ENCODE measurements at places on chromosomes 13 and 19. TPM values are rescaled to one million over a fixed set of nuclear protein-coding genes. Genes with fewer than 3 reads are reported as not detected.

ZSCAN5A gene
- polyA plus RNA-seq, result 3.9 TPM

DIRAS1 gene
- 1.2 TPM for polyA plus RNA-seq

TMC4 gene
- polyA plus RNA-seq, result 2.9 TPM

KLK3 gene
- polyA plus RNA-seq, result not detected

SLC10A2 gene
- polyA plus RNA-seq, result not detected

ZNF253 gene
- polyA plus RNA-seq, result 1.8 TPM

AP1M2 gene
- polyA plus RNA-seq, result 54.2 TPM

GFY gene
- polyA plus RNA-seq, result not detected

LILRA1 gene
- 0.21 TPM for polyA plus RNA-seq

DCT gene
- polyA plus RNA-seq, result 0.04 TPM

SIGLEC5 gene
- not detected for polyA plus RNA-seq

GCDH gene
- polyA plus RNA-seq, result 21.0 TPM

SH2D3A gene
- polyA plus RNA-seq, result 48.7 TPM

CEACAM8 gene
- not detected for polyA plus RNA-seq

KIR3DL2 gene
- not detected for polyA plus RNA-seq

FPR3 gene
- polyA plus RNA-seq, result 0.26 TPM

STOML3 gene
- not detected for polyA plus RNA-seq

ADGRE2 gene
- polyA plus RNA-seq, result 0.73 TPM

ZNF709 gene
- polyA plus RNA-seq, result 0.38 TPM

CBY2 gene
- polyA plus RNA-seq, result not detected

GRK1 gene
- not detected for polyA plus RNA-seq

CGB5 gene
- 0.39 TPM for polyA plus RNA-seq

FAM124A gene
- polyA plus RNA-seq, result 0.43 TPM

TUBA3C gene
- not detected for polyA plus RNA-seq

QPCTL gene
- polyA plus RNA-seq, result 3.9 TPM

IGLON5 gene
- 0.22 TPM for polyA plus RNA-seq

ZNF583 gene
- polyA plus RNA-seq, result 0.55 TPM

CGB8 gene
- not detected for polyA plus RNA-seq

SIX5 gene
- 8.2 TPM for polyA plus RNA-seq

ZNF541 gene
- 0.06 TPM for polyA plus RNA-seq

PPP1R13L gene
- polyA plus RNA-seq, result 233 TPM

CYP4F22 gene
- 4.4 TPM for polyA plus RNA-seq

NLRP7 gene
- polyA plus RNA-seq, result not detected

LILRB4 gene
- polyA plus RNA-seq, result 0.35 TPM

NANOS3 gene
- not detected for polyA plus RNA-seq

CEACAM20 gene
- not detected for polyA plus RNA-seq

ZNF846 gene
- polyA plus RNA-seq, result 17.5 TPM

CCDC8 gene
- polyA plus RNA-seq, result 0.28 TPM

TUBB4A gene
- polyA plus RNA-seq, result 0.06 TPM

ZNF723 gene
- polyA plus RNA-seq, result not detected

CFAP97D2 gene
- not detected for polyA plus RNA-seq

ZNF536 gene
- 0.53 TPM for polyA plus RNA-seq

PPFIA3 gene
- 15.2 TPM for polyA plus RNA-seq

CADM4 gene
- polyA plus RNA-seq, result 9.7 TPM

NPHS1 gene
- polyA plus RNA-seq, result not detected

ATXN8OS gene
- not detected for polyA plus RNA-seq

CFD gene
- polyA plus RNA-seq, result 95.2 TPM

IPO5 gene
- polyA plus RNA-seq, result 13.8 TPM

CAMSAP3 gene
- 24.3 TPM for polyA plus RNA-seq
